ENCODE measurements at places on chromosomes 5 and 9.

GRCh38 chr9:72207278-72207677 lies 58.0 kb downstream of the GDA start:
- DNase-seq: no peak

DNA sequence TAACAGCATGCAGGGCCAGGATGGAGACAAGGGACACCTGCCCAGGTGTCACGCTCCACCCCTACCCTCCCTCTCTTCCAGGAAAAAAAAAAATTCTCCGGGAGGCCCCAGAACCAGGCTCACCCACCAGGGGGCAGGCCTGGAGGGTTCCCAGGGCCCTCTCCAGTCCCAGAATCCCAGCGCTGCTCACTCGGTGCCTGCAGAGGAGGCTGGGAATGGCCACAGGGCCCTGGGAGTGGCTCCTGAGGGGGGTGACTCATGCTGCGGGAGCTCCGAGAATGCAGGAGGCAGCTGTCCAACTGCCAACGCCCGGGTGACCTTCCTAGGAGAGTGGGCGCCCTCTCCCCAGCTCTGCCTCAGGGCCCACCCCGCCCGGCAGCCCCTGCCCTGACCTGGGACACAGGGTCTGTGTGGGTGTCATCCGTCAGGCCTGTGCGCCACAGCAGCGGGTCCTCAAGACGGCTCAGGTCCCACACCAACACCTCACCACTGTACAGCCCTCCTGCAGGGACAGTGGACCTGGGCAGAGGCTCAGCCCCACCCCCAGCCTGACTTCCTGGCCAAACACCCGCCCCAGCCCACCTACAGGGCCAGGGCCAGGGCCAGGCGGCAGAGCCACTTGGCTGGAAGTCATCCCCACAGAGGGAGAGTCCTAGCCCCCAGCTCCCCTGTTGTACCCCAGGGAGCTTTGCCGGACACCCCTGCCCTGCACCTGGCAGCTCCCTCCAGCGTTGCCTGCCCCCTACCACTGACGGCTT lies 21.2 kb downstream of the DYNC2I2 start:
- DNase-seq: no peak

GRCh38 chr9:110095776-110096175 lies 112.2 kb downstream of the C9orf152 start:
- DNase-seq: no peak

DNA sequence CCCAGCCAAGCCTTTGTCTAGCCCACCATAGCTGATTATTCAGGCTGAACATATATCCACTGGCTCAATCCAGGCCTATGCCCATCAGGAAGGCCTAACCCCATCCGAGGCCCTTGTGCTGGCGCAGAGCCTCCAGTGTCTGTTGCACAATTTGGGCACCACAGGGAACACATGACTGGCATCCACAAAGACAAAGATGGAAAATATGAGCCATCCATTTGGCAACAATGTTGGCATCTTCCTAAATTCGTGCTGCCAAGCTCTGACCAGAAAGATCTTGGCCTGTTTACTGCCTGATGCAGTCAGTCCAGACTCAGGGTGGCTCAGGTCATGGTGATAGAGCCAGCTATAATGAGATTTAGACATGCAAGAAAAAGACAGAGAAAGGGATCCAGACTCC lies 233.8 kb downstream of the PIK3R1 start:
- DNase-seq: no peak

DNA sequence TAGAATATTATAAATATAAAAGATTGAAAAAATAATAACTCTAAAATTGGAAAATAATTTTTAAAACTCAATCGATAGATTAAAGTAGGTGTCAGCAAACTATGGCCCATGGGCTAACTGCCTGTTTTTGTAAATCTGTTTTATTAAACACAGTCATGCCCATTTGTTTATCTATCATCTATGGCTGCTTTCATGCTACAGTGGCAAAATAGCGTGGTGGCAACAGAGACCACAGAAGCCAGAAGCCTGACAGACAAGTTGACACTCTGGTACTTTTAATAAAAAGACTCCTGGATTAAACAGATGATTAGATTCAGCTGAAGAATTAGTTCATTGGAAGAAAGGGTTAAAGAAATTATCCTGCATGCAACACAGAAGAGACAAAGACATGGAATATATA lies 400.7 kb upstream of the RORB start:
- DNase-seq: no peak
